ENCODE measurements at places on chromosomes 2 and 18.

GRCh38 chr2:50765146-50765545 lies 266.8 kb downstream of the NRXN1 start:
- DNase-seq = no peak

DNA sequence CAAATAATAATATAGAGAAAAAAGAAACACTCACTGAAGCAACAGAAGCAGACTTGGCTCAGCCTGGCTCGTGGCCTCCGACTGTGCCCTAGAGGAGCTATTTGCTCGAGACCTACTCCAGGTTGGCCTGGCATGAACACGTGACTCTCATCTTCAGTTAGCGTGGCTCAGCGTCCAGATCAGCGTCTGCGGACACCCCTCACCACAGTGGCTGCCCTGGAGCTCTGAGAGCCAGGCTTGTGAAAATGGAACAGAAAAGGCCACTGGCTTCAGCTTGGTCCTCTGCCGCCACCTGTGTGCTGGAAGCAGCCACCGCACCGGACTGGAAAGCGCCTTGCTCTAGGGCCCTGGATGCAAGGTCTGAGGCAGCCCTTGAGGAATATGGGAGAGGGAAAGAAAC lies 1184.0 kb upstream of the GYPC start:
- DNase-seq = no peak

GRCh38 chr2:224449212-224450147 lies 47.6 kb upstream of the FAM124B start:
- no peak for DNase-seq

DNA sequence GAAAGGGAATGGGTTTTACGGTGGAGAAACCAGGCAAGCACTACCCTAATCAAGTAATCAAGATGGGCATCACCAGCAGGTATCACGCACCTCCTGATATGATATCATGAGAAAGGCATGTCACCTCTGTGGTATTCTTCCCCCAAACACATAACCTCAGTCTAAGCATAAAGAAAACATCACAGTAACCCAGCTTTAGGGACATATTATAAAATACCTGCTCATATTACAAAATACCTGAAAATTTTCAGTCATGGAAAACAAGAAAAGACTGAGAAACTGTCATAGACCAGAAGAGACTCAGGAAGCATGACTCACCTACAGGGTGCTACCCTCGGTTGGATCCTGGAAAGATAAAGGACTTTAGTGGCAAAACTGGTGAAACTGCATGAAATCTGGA lies 30.5 kb downstream of the GCKR start:
- no peak for DNase-seq

- no peak for DNase-seq
Measured at GRCh38 chr2:137435162-137435561, 529.1 kb upstream of the HNMT start.

- no peak for DNase-seq
Measured at GRCh38 chr2:3405307-3405706, 25.8 kb downstream of the TRAPPC12 start.

GRCh38 chr2:240368781-240369331 lies 66.6 kb upstream of the GPC1 start:
- DNase-seq = no peak

- DNase-seq = no peak
Measured at GRCh38 chr2:239310401-239311061, 90.3 kb downstream of the HDAC4 start.

- no peak for DNase-seq
Measured at GRCh38 chr2:108605947-108606346, 71.7 kb downstream of the LIMS1 start.

DNA sequence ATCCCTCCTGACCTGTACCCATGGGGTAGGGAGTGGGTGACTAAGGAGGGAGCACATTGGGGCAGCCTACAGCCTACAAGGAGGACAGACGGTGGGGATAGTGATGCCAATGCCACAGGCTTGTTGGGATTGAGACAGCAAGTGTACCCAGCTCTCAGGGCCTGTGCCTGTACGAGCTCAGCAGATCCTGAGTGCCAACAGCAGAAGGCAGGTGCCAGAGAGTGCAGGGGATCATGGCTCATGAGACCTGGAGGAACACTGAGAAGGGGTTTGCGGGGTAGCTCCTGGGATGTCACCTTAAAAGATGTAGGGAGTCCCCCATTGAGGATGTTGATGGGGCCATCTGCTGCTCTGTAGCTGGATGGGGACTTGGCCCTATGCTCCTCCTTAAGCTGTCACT lies 10.3 kb upstream of the SNED1 start:
- no peak for DNase-seq

- peak; percentile 5 for DNase-seq
Measured at GRCh38 chr2:130920415-130921163, 83.9 kb downstream of the ARHGEF4 start.

GRCh38 chr2:74887960-74888700 lies 54.2 kb downstream of the HK2 start:
- no peak for DNase-seq

DNA sequence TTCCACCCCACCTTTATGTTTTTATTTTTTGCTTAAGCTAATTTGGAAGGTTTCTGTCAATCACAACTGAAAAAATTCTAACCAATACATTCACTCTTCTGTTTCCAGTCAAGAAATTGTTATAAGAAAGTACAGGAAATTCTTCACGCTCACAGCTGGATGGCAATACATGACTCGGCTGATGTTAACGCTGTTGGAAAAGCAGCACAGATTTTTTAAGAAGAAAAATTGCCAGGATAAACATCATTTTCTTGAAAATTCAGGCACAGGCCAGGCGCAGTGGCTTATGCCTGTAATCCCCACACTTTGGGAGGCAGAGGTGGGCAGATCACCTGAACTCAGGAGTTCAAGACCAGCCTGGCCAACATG lies 46.1 kb downstream of the STPG4 start:
- DNase-seq = no peak

- no peak for DNase-seq
Measured at GRCh38 chr2:102880731-102881130, 118.9 kb downstream of the TMEM182 start.

GRCh38 chr2:147030966-147031720 lies 813.7 kb upstream of the ACVR2A start:
- no peak for DNase-seq

DNA sequence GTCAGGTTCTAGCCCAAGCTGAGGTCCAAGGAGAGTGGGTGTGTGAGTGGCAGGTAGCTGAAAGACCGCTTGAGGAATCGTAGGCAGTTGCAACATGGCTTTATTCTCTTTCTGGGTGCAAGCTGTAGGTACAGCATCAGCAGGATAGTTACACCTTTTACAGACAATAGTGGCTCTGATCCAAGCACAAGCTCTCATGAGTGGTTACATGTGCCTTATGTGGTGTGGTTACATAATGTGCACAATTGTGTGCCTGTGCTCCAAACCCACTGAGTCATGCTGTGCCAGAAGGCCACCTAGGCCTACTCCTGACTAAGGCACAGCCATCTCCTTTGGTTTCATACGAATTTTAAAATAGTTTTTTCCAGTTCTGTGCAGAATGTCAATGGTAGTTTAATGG lies 227.6 kb downstream of the SATB2 start:
- DNase-seq = no peak

GRCh38 chr2:120541972-120542670 lies 193.5 kb upstream of the GLI2 start:
- DNase-seq = no peak
